ENCODE measurements at places on chromosomes 12 and 14.

- no peak for DNase-seq
Observed at GRCh38 chr12:32534698-32535097, 135.3 kb downstream of the FGD4 start.

- no peak for DNase-seq
Observed at GRCh38 chr12:89960011-89960507, 251.4 kb upstream of the ATP2B1 start.

DNA sequence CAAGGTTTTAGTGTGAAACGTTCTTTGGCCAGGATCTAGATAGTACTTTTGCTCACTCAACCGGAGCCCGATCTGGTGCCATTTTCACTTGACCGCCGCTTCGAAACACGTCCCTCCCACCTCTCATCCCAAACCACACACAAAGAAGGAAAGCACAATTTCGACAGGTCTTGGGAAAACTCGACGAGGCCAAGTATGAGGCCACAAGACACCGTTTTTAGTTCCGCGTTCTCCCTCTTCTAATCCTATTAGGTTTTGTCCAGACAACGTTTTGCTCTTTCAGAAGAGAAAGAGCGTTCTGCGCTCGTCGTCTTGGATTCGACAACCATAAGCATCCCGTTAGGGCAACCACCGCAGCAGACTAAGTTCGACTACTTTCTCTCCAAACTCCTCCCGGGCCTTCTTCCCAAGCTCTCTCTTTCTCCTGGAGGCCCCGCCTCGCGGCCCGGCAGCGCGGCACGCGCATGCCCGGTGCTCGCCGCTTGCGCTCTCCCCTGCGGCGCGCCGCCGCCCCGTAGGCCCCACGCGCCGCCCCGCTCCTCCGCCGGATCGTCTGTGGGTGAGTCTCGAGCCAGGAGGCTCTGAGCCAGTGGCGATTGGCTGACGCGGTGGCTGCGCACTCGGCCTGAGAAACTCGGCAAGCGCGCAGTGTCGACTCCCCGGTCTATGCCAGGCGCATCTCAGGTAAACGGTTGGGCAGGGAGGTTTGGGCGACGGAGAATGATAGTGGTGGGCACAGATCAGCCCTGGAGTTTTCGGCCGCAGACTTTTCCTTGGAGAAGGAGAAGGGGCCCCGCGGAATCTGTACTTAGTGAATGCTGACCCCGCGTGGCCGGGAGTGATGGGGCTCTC lies at the start of gene MIPOL1:
TSS of gene MIPOL1 (plus strand) at position 517 of the 852 bp plus-strand sequence. CDS start 49,952 bp downstream, outside the sequence.
- no peak for DNase-seq

GRCh38 chr12:11655842-11656241 lies 6.4 kb downstream of the ETV6 start:
- DNase-seq, result no peak

DNA sequence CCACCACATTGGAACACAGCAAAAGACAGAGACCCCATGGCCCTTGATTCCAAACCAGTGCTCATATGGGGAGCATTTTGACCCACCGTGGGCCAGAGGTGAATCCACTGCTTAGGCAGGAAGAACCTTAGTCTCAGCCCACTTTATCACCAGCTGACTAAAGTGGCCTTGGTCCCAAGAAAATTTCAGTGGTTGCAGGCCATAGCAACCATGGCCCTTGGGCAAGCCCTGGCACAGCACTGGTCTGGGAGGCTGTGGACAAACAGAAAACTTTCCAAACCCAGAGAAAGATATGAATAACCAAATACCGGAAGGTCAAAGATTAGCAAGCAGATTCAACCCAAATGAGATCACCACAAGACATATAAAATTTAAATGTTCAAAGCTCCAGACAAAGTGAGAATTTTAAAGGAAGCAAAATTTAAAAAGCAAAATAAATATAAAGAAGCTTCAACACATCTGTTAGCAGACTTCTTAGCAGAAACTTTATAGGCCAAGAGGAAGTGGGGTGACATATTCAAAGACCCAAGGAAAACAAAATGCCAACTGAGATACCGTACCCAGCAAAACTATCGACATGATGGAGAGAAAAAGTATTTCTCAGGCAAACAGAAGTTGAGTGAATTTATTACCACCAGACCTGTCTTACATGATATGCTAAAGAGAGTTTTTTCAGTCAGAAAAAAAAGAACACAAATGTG lies 7.8 kb downstream of the KLRK1 start:
- DNase-seq, result no peak

GRCh38 chr12:22740656-22741355 lies 115.8 kb downstream of the ETNK1 start:
- no peak for DNase-seq

DNA sequence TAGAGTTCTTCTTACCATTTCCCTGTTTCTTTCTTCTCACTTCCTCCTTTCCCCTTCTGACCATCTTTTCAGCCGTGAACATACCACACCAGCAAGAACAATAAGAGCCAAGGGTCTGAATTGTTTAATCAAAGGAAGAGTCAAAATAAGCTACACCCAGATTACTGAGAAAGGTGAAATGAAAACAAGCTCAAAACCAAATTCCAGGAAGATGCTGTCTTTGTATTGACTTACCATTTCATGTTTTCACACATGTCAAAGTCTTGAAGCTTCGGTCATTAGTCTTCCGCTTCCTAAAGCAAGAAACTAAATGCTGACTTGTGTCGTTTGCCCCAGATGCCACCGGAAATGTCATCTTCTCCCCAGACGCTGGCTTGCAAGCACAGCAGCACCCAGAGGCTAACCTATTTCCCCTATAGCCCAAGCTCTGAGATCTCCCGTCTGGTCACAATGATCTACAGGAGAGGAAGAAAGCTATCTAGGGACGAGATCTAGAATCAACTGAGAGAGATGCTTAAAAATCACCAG lies 136.5 kb upstream of the AMIGO2 start:
- DNase-seq, result peak; percentile 68

- DNase-seq, result no peak
Observed at GRCh38 chr12:68915055-68915454, 17.9 kb downstream of the CPM start.

DNA sequence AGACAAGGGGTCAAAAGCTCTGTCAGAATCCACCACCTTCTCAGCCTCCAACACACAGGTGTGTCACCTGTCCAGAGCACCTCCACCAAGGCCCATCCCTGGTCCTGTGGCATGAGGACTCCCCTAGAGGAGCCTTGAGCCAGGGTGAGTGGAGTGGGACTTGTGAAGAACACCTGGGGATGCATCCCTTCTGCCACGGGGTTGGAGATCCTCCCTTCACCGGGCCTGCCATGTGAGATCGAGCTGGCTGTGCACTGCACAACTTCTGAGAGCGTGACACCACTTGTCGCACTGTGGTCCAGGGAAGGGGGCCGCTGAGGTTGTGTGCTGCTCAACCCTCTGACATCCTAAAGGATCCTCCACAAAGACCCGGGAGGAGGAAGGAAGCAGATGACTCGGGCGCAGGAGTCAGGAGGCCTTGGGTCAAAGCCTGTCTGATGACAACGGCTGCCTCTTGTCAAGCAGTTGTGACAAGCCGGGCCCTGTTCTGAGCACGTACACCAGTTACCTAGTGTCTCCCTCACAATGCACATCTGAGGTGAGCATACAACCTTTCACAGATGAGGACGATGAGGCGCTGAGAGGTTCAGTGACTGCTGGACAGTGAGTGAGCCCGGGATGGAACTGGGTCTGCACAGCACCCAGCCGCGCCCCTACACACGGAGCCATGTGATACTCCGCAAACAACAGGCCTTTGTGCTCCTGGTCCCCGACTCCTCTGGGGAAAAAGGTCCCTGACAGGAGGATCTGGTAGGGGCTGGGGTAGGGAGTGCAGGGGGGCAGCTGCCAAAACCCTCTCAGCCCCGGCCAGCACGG lies 35.6 kb downstream of the CHGA start:
- no peak for DNase-seq

DNA sequence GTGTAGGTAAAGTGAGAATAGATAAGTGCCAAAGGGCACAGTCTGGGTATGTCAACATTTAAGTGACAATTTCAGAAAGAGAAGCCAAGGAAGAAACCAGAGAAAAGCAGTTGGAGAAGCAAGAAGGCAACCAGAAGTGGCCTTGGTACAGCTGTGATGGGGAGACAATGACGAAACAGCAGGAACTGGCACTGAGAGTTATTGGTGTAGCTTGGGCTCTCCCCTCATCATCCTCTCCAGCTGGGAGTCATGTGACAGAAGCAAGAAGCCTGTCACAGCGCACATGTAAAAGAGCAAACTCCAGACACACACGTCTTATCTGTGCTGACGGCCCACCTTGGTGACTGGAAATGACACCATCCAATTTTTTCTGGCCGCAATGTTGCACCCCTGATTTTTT lies 203.3 kb upstream of the NUDT4 start:
- no peak for DNase-seq

DNA sequence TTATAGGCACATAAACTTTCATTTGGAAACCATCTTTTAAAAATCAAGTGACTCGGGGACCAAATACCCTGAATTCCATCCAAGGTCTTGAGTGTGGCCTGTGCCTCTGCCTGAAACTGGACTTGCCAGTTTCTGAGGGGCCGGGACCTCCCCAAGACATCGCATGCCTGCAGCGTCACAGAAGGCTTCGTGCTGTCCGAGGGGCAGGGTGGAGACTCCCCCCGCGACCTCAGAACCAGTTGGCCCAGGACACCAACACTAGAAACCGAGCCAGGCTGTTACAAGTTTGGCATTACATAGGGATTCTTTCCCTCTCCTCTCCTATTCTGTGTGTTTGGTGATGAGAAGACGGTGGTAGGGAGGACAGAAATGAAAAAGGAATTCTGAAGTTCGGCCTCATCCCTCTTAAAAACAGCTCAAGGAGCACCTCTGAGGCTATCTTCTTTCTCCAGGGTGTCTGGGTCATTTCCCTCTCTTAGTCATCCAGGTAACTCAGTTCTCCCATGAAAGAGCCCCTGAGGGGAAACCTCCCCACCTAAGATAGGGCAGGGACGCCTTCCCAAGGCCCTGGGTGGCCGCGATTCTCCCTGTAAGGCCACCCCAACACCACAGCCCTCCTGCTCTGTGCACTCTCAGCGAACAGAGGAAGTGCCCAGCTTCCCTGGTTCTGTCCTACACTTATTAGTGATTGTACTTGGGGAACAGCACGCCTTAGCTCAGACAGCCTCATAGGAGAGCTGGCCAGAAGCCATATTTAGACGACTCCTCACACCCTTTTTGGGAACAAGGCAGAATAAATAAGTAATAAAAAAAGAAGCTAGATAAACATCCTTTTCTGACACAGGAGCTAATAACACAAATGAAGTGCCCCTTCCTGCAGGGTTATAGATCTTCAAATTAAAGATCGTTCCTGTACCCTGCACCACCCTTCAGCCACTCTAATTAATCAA lies 93.8 kb downstream of the BCL11B start:
- DNase-seq, result no peak

GRCh38 chr12:1473418-1473817 lies 121.0 kb downstream of the FBXL14 start:
- DNase-seq, result no peak

DNA sequence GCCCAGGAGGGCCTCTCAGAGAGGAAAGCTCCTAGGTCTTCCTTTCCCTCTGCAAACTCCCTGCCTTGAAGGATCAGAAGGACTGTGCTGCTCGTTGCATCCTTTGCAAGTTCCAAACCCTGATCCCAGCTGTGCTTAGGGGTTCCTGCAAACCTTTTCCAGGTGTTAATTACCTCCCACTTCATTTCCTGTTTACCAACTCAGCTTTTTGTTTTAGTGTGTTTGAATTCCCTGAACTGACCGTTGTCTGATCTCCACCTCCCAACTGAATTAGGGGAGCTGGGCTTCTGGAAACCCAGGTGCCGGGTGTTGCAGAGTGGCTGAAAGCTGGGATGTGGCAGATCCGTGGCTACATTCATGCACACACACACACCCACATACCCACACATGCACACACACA lies 20.6 kb upstream of the BDKRB1 start:
- no peak for DNase-seq

DNA sequence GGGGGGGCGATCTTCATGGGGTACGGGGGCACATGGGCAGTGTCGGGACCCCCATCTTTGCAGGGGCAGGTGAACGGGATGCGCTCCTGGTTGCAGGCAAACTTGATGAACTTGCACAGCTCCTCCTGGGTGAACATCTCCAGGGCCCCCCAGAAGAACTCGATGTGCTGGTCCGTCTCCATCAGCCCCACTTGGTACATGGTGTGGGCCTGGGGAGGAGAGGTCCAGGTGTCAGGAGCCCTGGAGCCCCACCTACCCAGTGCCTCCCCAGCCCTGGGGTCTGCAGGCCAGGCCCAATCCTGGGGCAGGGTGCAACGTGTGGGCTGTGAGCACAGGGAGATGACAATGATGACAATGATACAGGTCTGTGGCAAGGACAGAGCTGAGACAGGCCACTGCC lies 37.7 kb downstream of the TRAFD1 start:
- DNase-seq, result no peak

GRCh38 chr12:2582631-2583030 lies 212.1 kb upstream of the FKBP4 start:
- DNase-seq, result no peak

- DNase-seq, result no peak
Observed at GRCh38 chr12:131729254-131729955, 18.5 kb downstream of the SFSWAP start.

GRCh38 chr14:53055003-53055402 lies 98.1 kb downstream of the DDHD1 start:
- no peak for DNase-seq

GRCh38 chr14:95657454-95657853 lies 28.8 kb upstream of the TCL1B start:
- DNase-seq, result no peak

- DNase-seq, result no peak
Observed at GRCh38 chr12:113582521-113583218, 111.0 kb upstream of the LHX5 start.

DNA sequence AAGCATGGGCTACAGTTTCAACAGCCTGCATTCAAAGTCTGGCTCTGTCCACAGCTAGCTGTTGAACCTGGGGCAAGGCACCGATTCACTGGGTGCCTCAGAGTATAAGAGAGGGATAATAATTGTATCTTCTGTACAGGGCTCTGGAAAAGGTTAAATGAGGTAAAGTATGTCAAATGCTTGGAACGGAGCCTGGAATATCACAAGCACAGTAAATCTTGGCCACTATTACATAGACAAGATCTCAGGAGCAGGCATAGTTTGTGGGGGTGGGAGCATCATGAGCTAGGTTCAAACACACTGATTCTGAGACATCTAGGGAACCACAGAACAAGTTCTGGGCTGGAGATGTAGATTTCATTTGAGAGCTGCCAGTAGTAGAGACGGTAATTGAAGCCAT lies 203.7 kb upstream of the NUDT4 start:
- DNase-seq, result no peak

DNA sequence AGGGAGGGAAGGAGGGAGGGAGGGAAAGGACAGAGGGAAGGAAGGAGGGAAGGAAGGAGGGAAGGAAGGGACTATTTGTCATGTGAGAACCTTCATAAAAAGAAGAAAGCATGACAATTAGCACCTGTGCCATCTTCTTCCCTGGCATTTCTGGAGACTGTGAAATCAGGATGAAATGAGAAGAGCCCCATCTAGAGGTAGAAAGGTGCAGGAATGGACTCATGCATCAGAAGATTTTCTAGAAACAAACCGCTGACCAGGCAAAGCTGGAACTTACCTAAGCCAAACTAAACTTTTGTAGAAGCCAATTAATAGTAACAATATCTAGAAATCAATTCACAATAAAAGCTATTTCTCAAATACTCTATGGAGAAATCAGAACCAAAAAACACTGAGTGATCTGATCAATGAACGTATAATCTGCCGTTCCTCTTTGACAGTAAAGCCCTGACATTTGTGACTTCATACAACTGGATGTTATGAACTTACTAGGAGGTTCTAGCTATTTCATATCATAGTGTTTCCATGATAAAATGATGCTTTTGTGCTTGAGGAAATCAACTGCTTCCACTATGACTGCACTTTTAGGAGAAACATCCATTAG lies 24.4 kb upstream of the CRACR2A start:
- DNase-seq, result no peak

GRCh38 chr14:101118746-101119591 lies 215.4 kb upstream of the RTL1 start:
- no peak for DNase-seq

GRCh38 chr14:64757601-64758000 lies 53.4 kb downstream of the PLEKHG3 start:
- no peak for DNase-seq

Measured in activated T-cell treated with anti-CD3 and anti-CD28 coated beads, Interleukin-2, amount 50 U/mL, for 1 hour (primary cell).